ENCODE measurements at places on chromosomes 4 and X.

- DNase-seq = no peak
These were observed 37.3 kb upstream of the MBTPS2 start for GRCh38 chrX:21802054-21802670.

DNA sequence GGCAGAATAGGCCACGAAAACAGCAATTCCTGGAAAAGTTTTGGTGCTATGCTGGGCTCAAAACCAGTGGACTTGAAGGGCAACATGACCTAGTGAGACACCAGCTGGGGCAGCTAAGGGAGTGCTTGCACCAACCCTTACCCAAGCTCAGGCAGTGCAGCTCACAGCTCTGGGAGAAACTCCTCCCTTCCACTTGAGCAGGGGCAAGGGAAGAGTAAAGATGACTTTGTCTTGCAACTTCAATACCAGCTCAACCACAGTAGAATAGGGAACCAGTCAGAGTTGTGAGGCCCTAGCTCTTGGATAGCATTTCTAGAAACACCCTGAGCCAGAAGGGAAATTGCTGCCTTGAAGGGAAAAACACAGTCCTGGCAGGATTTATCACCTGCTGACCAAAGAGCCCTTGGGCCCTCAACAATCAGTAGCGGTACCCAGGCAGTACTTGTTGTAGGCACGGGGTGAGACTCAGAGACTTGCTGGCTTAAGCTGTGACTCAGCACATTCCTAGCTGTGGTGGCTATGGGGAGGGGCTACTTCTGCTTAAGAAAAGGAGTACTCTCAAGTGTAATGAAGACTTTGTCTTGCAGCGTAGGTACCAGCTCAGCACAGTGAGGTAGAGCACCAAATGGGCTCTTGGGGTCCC, 19.7 kb upstream of the ABCG2 start:
- no peak for DNase-seq

DNA sequence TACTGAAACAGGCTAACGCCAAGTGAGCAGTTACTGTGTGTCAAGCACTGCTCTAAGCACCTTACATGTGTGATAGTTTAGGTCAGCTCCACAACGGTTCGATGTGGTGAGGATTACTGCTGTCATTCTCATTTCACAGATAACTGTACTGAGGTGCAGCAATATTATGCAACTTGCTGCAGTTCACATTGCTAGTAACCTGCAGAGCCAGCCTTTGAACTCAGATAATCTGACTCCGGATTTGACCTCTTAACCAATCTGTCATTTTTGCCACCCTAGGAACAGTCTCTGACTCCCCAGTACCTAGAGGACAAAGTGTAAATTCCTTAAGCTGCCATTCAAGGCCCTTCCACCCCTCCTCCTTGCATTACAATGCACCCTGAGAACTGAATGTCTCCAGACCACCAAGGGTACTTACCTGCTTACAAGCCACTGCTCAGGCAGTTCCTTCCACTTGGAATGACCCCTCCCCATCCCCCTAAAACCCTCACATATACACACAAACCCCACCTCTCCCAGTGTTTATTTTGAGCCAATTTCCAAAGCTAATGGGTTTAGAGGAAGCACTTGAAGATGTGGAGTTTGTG, 24.9 kb downstream of the EFNB1 start:
- no peak for DNase-seq

DNA sequence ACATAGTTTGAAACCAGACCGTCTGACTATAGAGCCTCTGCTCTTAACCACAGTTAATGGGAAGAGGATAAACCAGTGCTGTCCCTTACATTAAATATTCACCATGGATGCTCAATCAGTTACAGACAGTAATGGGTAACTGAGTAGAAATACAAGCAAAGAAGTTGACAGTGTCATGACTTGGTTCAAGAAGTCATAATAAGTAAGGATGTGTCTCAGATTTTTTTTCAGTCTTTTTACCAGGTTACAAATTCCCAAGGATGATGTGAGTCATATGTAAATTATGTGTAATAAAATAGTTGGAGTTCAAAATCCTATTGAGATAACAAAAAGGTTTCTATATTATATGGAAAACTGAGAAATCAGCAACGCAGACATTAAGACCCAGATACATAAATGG, 31.1 kb downstream of the ZCCHC4 start:
- no peak for DNase-seq

- DNase-seq = no peak
These were observed 317.5 kb downstream of the RAPGEF2 start for GRCh38 chr4:159420162-159421057.

GRCh38 chrX:123450222-123450621, 266.1 kb downstream of the GRIA3 start:
- DNase-seq = no peak

DNA sequence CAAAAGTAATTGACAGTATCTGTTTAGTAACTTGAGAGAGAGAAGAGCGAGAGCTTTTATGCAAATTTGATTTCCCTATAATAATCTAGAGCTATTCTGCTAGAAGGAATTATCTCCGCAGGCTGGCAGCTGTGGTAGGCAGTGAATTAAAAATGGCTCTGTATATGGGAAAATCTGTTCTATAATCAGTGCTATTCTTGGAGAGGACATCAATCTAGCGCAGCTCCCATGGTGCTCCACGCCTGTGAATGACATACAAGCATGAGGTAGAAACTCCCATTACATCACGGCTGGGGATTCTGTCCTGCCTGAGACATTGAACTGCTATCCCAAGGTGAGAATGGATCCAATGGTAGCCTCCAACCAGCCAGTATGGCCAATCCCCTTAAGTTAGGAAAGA, 179.0 kb downstream of the DHX15 start:
- DNase-seq = no peak

DNA sequence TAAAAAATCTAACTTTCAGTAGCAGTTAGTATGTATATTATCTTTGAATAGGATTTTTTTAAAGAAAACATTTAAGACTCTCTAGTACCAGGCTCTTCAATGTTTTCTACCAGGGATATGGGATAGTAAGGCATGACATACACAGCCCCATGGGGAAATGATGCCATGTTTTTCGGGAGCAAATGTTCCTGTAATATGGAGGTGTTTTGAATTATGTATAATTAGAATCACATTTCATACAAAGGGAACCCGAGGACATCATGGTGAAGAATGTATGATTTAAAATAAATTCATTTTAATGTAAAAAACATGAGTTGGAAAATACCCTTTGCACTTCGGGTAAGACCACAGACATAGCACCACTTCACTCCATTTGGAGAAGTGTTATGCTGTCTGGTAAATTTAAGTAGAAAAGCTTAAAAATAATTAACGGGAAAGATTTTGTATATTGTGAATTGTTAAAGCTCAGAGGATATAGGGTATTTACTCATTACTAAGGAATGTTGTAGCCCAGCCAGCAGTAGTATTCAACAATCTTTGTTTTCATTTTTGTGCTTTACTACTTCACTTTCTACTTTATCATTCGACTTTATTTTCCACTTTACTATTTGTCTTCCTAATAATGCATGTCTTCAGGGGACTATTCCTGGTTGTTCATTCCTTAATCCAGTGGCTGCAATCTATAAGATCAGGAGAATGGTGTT, 2050.7 kb downstream of the ARAP2 start:
- DNase-seq = no peak

DNA sequence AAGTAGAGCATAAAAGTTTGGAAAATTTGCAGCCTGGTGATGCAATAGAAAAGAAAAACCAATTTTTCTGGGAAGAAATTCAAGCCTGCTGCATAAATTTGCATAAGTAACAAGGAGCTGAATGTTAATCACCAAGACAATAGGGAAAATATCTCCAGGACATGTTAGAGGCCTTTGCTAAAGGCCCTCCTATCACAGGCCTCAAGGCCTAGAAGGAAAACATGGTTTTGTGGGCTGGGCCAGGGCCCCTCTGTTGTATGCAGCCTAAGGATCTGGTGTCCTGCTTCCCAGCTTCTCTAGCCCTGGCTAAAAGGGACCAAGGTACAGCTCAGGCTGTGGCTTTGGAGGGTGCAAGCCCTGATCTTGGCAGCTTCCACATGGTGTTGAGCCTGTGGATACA, 6.2 kb upstream of the RTL3 start:
- DNase-seq = no peak

DNA sequence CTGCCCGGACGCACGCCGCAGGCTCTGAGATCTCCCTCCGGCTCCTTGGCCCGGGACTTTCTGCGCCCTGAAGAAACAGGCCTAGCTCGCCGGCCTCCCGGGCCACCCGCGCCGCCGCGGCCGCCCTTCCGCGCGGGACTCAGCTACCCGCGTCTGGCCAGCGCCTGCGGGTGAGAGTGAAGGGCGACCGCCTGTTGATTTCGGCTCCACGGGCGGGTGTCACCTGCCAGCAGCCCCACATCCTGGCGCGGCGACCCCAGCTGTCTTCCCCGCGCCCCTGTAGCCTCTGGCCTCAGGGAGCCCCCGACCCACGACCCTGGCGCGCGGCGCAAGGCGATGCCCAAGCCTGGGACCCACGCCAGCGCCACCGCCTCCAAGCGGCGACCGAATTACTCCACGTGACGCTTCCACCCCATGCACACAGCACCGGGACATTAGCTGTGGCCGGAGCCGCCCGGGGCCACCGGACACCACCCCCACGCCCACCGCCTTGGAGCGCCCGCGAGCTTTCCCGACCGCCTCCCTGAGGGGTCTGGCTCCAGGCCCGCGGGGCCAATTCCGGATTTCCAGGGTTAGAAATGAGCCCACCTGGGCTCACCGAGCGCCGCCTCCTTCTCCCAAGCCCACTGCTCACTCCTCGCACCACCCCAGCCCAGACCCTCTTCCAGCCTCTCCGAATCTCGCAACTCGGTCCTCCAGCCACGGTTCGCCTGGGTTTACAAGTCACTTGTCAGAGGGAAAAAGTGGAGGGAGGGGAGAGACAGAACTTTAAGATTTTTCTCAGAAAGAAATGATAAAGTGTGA, 10.2 kb downstream of the ARX start:
- no peak for DNase-seq

GRCh38 chr4:36358173-36358572, 76.8 kb downstream of the DTHD1 start:
- no peak for DNase-seq

- no peak for DNase-seq
These were observed 29.9 kb downstream of the ZDHHC9 start for GRCh38 chrX:129813662-129814368.

DNA sequence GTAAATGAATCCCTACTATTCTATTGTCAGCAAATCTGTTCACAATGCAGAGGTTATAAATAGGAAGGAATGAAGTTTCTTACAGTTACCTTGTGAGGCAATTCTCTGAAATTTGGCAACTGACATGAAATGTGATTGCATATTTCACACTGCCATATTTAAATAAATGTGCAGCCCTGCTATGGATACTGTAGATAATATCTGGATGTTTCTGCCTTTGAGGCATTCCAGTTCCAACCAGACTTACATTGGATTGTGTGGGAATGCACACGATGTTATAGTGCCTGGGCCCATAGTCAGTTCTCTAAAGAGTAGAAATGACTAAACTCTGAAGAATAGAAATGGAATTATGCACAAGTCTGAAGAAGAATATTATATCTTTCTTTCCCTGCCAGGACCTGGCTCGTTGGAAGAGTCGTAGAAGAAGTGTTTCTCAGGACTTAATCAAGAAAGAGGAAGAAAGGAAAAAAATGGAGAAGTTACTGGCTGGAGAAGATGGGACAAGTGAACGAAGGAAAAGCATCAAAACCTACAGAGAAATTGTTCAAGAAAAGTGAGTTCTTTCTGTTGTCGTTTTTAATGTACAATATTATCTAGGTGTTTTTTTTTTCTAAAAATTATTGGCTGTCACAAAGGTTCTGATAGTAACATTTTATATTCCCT, 102.7 kb downstream of the PHOX2B start:
- DNase-seq = no peak

DNA sequence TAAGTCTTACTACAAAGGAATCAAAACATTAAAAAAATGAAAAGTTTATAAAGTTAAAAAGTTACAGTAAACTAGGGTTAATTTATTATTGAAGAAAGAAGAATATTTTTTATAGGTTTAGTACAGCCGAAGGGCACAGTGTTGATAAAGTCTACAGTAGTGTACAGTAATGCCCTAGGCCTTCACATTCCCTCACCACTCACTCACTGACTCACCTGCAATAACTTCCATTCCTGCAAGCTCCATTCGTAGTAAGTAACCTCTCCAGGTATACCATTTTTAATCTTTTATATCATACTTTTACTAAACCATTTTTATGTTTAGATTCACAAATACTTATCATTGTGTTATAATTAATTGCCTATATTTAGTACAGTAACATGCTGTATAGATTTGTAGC, 307.5 kb upstream of the FAM241A start:
- no peak for DNase-seq

DNA sequence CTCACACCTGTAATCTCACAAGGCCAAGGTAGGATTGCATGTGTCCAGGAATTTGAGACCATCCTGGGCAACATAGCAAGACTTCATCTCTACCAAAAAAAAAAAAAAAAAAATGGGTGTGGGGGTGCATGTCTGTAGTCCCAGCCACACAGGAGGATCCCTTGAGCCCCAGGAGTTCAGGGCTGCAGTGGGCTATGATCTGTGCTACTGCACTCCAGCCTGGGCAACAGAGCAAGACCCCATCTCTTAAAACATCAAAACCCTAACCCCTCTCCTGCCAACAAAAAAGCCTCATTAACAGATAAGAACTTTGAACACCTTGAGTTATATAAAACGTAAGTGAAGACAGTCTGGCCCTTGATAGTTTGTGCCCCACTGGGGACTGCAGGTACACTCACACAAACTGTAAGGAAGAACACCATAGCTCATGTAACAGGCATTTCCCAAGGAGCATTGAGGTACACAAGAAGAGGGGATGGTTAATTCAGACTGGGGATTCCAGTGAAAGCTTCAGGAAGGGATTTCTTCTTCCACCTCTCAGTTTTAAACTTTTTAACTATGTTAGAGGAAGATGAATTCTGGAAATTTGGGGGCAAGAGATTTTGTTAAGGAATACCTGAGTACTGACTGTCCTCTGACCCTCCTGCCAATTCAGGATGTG, 34.7 kb downstream of the RBPJ start:
- no peak for DNase-seq

- DNase-seq = no peak
These were observed 4.5 kb upstream of the PLCXD1 start for GRCh38 chrX:276581-277201.

GRCh38 chrX:139823806-139824205, 109.0 kb downstream of the ATP11C start:
- no peak for DNase-seq

DNA sequence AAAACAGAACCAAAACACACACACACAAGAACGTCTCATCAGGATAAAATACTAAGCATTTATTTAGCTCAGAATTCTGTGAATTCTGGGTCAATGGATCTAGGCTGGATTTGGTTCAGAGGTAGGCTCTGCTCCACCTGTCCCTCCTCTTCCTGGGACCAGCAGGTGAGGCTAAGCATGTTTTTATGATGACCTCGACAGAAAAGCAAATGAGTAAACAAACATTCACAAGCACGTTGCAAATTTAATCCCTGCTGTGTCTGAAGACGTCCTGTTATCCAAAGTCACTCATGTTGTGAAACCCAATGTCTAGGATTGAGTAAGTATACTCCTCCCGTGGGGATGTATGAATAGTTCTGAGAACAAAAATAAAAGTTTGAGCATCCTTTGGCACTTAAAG, 371.4 kb upstream of the TECRL start:
- no peak for DNase-seq

- no peak for DNase-seq
These were observed 17.5 kb downstream of the VEGFD start for GRCh38 chrX:15366506-15367352.

- DNase-seq = peak; percentile 11
These were observed 55.7 kb downstream of the TBC1D14 start for GRCh38 chr4:6965329-6965728.

GRCh38 chr4:101345596-101346350, 1.6 kb downstream of the PPP3CA start:
- peak; percentile 79 for DNase-seq

Data from activated CD8-positive, alpha-beta memory T cell treated with anti-CD3 and anti-CD28 coated beads for 24 hours (primary cell).